Large intestine (tissue), 12 donors: ENCODE measurements at places on chromosomes 1 and 21.

GRCh38 chr1:100928128-100928527 is 32.2 kb downstream of the SLC30A7 start:
- no peak overlapping the region for H3K27ac ChIP-seq
- no peak overlapping the region for H3K4me3 ChIP-seq
- no peaks in the 10 kb centered on the region for H3K27me3 ChIP-seq
- DNase-seq = no peak

GRCh38 chr1:203324105-203325025 is 19.0 kb downstream of the BTG2 start:
- no peaks in the 10 kb centered on the region for H3K36me3 ChIP-seq
- peak; percentile 80 for DNase-seq
- no peaks in the 10 kb centered on the region for H3K27me3 ChIP-seq
- no peak overlapping the region for H3K4me3 ChIP-seq

GRCh38 chr1:192159014-192159413 is 752 bp downstream of the RGS18 start:
- no peaks in the 10 kb centered on the region for H3K4me1 ChIP-seq
- H3K36me3 ChIP-seq = no peaks in the 10 kb centered on the region
- no peak overlapping the region for H3K4me3 ChIP-seq

DNA sequence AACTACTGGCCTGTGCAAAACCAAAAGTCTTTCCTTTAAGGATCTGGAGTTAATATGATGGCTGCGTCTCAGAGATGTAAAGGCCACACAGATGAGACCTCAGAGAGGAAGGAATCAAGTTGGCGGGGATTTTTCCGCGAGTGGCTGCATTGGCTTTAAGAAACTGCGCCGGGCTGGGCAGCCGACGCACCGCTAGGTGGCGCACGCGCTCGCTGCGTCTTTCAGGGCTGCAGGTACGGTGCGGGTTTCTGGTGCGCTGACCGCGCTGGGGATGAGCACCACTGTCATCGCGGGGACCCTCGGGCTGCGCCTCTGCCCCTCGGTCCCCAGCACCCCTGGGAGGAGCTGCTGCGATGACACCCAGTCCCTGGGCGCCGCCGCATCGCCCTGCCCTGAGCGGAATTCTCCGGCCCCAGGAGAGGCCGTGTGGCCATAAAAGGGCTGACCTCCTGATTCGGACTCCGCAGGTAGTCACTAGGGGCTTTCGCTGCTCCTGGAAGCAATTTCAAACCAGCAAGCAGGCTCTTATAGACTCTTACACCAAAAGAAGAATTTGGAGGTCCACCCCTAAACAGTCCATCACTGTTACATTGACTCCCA is 241.0 kb downstream of the KCNJ6 start:
- H3K36me3 ChIP-seq = no peaks in the 10 kb centered on the region
- H3K27ac ChIP-seq = no peak overlapping the region
- peak; percentile 40 for DNase-seq
- H3K4me1 ChIP-seq = no peaks in the 10 kb centered on the region
- H3K27me3 ChIP-seq = peaks cover 18% of the 10 kb centered on the region
